ENCODE measurements at places on chromosomes 12 and 14.

DNA sequence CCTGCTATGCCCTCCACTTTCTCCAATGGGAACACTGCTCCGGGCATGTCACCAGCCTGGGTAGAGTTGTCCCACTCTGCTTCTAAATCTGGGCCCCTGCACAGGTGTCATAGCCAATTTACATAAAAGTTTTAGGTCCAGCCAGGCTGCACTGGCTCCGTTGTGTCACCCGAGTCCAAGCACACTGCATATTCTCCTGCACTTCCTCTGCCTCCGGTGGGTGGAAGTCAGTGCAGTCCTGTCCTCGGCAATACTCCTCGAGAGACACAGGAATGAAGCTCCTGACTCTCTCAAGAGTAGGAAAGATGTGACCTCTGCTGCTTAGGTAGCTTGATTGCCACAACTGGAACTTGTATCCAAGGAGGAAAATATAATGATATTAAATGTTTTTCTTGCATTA, 15.2 kb downstream of the SLC8A3 start:
- no peak for DNase-seq

- no peak for DNase-seq
These were observed 120.2 kb downstream of the CRACR2A start for GRCh38 chr12:3632754-3633153.

GRCh38 chr12:89289720-89290119, 62.6 kb downstream of the DUSP6 start:
- DNase-seq, result no peak

- no peak for DNase-seq
These were observed 18.1 kb downstream of the MORN3 start for GRCh38 chr12:121651320-121651719.
